Islet precursor cell (in vitro differentiated cells): ENCODE measurements at places on chromosomes 2 and 18.

DNA sequence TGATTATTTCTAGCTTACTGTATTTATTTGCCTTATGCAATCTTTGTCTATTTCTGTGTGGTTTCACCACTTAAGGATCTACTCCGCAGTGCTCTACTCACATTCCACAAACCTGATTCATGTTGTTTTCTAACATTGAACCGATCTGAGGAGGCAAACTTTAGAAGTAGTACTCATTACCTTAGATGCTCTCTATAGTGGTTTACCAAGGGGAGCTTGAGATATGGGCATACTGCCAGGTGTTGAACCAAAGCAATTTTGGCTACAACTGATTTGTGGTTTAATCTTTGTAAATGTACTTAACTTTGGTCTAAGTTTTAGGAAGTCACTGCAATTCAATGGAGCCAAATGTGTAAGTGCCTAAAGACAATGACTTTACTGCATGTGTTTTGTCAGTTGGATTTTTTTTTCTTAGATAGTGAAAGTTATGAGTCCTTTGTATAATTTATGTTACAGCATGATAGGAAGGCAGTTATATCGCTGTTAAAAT is 50.1 kb downstream of the MAP2 start:
- DNase-seq = no peak

DNA sequence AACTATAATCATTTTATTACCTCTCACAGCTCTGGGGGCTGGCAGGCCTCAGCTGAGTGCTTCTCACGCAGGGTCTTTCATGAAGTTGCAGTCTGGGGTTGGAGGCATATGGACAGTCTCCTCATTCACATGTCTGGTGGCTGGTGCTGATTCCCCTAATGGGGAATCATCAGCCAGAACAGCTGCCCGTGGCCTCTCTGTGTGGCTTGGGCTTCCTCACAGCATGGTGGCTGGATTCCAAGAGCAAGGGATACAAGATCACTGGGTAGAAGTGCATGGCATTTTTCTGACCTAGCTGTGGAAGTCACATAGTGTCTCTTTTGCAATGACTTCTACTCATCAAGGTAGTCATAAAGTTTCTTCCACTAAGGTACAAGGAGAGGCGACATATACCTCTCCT is 59.0 kb upstream of the LAPTM4A start:
- DNase-seq = no peak

DNA sequence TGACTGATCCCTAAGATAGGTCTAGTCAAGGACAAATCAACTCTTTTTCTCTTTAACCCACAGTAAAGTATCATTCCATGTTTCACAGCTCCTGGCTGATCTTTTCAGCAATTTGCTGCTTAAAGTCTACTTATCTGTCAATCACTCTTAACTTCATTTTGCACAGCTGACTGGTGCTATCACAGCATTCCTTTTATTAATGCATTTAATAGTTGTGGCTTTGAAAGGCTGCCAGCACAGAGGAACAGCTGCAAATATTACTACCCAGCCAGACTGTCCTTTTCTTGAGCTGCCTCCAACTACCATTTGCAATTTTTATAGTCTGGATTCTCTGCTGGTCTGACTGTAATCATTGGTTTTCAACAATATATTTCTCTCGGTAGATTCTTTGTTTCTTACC is 303.5 kb downstream of the STK39 start:
- DNase-seq = no peak

GRCh38 chr2:134594399-134594798 is 124.4 kb downstream of the TMEM163 start:
- DNase-seq = no peak

DNA sequence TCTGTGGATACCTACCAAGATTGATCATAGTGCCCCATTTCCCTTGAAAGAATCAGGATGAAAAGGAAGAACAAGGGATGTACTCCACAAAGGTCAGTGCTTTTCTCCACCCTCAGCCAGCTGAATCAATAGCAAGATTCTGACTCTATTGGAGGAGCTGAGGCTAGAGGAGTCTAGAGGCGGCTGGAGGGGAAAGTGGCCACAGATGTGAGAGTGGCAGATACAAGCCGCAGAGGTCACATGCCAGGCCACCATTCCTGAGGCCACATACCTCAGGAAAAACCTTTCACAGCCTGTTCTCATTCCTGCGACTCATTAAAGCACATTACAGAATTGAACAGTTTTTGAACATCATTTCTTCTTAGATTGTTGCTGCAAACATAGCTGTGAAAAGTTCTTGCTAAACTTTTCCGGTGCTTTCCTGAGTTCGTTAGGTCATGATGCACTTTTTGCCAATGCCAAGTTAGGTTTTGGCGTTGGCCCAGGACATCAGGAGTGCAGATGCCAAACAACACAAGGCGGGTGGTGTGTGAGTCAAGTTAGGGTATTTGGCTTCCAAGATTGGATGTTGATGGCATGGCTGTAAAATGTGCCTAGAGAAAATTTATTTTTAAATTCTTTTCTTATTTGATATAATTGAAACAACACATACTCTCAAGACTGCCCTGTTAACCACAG is 160.7 kb upstream of the SP5 start:
- no peak for DNase-seq

- DNase-seq = no peak
These were observed 121.4 kb upstream of the COL3A1 start for GRCh38 chr2:188852772-188853171.

- DNase-seq = no peak
These were observed 183.0 kb upstream of the ZC3H15 start for GRCh38 chr2:186303091-186303490.

DNA sequence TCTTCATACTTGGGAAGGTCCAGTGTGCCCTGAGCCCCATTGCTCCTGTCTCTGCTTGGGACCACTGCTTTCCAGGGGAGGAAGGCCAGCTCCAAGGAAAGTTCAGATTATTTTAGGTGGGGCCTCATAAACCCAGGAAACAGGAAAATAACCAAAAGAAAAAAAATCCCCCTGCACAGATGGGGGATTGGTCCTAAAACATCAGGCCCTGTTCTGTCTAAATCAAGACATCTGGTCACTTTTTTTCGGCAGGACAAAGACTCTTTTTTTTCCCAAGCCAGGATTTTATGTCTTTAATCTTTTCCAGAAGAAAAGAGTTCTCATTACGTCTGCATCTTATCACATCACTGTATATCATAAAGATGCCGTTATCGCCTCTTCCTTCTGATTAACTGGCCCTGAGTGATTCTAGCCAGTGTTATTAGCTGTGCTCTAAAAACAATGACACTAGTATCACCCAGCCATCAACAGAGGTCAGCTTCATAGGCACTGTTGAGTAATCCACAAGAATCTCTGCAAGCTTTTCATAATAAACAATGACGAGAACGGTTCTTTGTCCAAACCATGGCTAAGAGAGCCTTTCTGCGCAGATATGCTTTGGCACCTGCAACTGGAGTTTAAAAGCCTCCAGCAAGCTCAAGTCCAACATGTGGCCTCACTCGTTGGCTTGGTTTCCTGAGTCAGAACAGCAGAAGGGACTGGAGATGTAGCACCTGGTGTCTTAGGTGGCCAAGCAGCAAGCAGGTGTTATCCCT is 138.2 kb downstream of the VAPA start:
- no peak for DNase-seq

DNA sequence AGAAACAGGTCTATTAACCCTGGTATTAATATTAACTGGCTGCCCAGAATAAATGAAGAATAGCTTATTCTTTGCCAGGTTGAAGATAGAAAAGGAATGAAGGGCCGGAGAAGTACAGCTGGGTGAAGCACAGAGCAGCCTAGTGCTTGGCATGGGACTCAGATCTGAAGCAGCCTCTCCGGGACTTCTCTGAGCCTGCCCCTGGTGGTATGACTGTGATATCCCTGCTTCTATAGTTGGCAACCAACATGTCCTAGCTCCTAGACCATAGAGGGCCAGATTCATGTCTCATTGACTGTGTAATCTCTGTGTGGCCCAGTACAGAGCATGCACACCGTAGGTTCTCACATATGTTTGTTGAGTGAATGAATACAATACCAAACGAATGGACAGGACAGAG is 107.8 kb downstream of the MSH2 start:
- DNase-seq = no peak

- DNase-seq = peak; percentile 50
These were observed 11.7 kb downstream of the COLEC11 start for GRCh38 chr2:3606370-3607201.

DNA sequence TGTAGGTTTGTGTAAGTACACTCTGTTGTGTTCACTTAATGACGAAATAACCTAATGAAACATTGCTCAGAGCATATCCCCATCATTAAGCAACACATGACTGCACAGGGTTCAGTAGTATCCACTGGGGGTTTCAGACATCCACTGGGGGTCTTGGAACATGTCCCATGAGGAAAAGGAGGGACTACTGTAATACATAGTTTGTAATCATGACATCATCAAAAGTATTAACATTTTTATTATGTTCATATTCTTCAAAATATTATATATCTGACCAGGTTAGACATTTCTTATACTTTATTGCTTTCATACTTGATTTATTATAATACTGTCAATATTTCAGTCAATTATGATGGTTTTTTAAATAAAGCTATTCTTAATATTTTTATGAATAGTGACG is 54.4 kb upstream of the EMILIN2 start:
- no peak for DNase-seq

DNA sequence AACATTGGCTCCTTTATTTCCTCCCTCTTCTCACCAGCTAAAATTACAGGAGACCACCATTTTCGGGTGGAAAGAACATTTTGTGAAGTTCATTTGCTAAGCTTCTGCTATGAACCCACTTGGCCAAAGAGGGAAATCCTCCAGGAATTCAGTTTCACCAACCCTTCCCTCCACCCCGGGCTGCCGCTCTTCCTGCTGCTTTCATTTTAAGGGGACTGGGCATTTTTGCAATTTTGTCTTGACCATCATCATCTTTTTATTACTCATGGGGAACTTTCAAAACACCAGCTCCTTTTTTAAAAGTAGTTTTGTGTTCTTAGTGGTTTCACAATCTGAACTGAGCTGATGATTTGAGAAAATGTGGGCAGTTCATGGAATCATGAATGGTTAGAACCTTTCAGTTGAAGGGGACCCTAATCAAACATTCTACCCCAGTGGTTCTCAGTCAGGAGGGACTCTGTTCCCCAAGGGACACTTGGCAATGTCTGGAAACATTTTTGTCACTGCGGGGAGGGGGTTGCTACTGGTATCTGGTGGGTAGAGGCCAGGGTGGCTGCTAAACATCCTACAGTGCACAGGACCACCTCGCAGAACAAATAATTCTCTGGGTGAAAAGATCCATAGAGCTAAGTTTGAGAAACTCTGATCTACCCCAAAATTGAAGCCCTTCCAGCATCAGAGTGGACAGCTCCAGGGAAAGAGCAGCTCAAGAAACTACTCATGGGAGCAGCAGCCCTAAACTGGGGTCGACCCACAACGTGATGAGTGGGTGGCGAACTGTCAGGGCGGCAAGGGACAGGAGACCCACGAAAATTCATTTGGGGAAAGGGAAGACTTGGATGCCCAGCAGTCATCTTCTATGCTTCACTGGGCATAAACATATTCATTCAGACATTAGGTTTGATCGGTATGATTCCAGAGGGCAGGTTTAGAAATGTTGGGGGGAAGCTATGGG is 92.9 kb downstream of the ACKR3 start:
- no peak for DNase-seq

DNA sequence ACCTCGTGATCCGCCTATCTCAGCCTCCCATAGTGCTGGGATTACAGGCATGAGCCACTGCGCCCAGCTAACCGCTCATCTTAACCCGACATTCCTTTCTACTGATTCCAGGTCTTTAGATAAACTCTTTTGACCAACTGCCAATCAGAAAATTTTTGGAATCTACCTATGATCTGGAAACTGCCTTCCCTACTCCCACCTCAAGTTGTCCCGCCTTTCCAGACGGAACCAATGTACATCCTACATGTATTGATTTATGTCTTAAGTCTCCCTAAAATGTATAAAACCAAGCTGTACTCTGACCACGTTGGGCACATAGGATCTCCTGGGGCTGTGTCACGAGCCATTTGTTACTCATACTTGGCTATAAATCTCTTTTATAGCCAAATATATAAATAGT is 3.2 kb upstream of the NEU2 start:
- no peak for DNase-seq

- peak; percentile 71 for DNase-seq
These were observed 26.5 kb downstream of the EIF4E2 start for GRCh38 chr2:232576995-232577394.

DNA sequence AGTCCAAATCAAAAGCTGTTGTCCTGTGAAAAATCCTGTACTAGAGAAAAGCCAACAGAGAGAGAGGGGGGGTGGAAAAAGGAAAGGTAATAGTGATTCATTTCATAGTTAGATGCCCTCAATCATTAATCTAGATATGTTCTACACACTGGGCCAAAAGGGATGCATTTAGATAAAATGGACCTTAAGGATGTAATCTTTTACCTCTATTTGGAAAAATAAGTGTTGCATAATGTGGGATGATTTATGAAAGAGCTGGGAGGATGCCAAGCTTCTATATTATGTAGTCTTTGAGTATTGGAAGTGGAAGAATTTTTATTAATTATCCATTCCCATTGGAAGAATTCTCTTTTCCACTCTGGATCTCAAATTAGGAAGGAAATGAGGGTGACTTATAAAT is 480.5 kb upstream of the ZEB2 start:
- DNase-seq = no peak

DNA sequence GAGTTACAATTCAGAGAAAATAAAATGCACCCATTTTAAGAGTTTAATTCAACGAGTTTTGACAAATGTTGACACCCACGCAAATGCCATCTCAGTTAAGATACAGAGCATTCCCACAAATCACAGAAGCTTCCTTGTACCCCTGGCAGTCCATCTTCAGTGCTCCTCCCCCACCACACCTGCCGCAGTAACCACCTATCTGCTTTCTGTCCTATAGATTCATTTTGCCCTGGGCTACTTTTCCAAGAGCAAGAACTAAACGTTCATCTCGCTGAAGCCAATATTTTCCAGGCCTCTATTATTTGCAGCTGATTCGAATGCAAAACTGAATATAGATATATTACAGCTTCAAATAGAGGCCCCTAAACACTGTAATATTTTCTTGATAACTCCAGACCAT is 13.4 kb upstream of the HPCAL1 start:
- DNase-seq = no peak

GRCh38 chr2:236121546-236121945 is 46.6 kb downstream of the GBX2 start:
- no peak for DNase-seq

DNA sequence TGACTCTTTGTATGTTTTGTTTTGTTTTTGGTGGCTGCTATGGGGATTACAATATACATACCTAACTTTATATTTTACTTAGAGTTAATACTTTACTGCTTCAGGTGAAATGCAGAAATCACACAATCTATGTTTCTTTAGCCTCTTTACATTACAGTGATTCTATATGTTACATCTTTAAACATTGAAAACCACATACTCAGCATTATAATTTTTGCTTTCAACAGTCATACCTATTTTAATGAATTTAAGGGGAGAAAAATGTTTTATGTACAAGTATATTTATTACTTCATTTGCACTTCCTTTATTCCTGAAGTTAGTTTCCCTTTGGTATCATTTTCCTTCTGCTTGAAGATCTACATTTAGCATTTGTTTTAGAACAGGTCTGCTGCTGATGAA is 23.1 kb downstream of the FAM117B start:
- DNase-seq = no peak

- DNase-seq = no peak
These were observed 806.4 kb downstream of the TRIB2 start for GRCh38 chr2:13522917-13523821.
